Activated effector memory CD4-positive, alpha-beta T cell treated with anti-CD3 and anti-CD28 coated beads, Interleukin-2, amount 50 U/mL, for 16 hours (primary cell): ENCODE measurements at places on chromosomes 5 and 9.

- no peak for DNase-seq
Observed at GRCh38 chr5:151432210-151432609, 15.2 kb upstream of the SLC36A1 start.

DNA sequence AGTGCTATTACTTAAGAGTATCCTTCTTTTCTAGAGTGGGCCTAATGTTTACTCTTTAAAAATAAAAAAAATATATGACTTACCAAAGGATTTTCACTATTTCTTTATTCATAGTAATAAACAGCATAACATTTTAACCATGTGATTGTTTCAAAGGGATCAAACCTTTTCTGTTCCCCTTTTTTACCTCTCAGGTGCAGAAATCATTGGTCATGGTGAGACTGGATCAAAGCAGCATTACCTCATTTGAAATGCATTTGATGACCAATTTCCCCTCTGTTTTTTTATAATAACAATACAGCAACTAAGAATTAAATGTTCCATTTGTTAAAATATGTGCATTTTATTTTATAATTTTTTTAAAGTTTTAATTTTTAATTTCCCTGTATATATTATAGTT, 598.0 kb upstream of the RGMB start:
- no peak for DNase-seq

DNA sequence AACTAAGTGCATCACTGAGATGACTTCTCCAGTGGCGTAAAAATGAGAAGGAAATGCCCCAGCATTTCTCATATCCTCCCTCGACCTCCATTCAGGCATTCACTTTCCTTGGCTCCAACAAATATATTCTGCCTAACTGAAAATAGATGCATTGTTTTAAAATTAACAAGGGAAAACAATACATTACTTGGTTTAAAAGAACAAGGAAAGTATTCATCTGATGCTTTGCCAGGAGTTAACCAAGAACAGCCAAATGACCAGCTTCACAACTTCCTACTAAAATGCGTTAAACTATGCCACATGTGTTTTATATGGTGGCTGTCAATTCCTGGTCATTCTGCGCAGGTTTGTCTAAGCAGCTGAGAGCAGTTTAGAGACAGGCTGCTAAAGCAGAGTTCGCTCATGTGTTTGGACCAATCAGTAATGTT, 121.4 kb downstream of the GNAQ start:
- DNase-seq: no peak

- DNase-seq: no peak
Observed at GRCh38 chr9:77735494-77735893, 87.4 kb upstream of the GNA14 start.

DNA sequence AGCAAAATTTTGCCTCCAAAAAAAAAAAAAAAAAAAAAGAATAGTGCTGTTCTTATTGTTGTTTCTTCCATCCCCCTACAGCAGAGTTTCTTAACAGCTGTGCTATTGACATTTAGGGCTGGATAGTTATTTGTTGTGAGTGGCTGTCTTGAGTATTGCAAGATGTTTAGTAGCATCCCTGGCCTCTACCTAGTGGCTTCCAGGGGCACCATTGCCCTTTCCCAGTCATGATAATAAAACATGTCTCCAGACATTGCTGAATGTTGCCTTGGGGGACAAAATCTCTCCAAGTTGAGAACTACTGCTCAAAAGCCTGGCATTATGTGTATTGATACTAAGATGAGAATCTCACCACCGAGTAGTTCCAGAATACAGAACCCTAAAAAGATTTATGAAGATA, 108.7 kb downstream of the PALM2AKAP2 start:
- DNase-seq: no peak

- DNase-seq: no peak
Observed at GRCh38 chr9:82436475-82436874, 447.9 kb downstream of the SPATA31D1 start.

- no peak for DNase-seq
Observed at GRCh38 chr5:177260961-177261360, 42.6 kb downstream of the RAB24 start.

- DNase-seq: no peak
Observed at GRCh38 chr5:1943481-1943880, 60.8 kb upstream of the IRX4 start.

GRCh38 chr5:156836846-156837245, 13.2 kb upstream of the PPP1R2B start:
- no peak for DNase-seq

DNA sequence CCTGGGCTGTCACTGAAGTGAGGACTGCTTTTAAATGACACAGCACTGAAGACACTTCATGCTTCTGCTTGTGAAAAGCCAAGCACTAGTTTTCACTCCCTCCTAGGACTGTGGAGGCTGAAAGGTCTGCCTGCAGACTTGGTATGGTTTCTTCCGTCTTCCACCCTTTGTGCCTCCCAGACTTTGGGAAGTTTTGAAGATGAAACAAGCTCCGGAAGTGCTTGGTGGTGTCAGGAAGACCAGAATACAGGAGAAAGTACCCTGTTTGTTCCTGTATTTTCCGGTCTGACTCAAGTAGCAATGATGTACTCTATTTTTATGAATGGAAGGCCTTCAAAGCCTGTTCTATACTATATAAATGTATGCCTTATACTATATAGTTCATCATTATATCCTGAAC, 222.7 kb downstream of the PDZD2 start:
- DNase-seq: no peak

- DNase-seq: no peak
Observed at GRCh38 chr5:147341345-147341744, 106.5 kb downstream of the STK32A start.

DNA sequence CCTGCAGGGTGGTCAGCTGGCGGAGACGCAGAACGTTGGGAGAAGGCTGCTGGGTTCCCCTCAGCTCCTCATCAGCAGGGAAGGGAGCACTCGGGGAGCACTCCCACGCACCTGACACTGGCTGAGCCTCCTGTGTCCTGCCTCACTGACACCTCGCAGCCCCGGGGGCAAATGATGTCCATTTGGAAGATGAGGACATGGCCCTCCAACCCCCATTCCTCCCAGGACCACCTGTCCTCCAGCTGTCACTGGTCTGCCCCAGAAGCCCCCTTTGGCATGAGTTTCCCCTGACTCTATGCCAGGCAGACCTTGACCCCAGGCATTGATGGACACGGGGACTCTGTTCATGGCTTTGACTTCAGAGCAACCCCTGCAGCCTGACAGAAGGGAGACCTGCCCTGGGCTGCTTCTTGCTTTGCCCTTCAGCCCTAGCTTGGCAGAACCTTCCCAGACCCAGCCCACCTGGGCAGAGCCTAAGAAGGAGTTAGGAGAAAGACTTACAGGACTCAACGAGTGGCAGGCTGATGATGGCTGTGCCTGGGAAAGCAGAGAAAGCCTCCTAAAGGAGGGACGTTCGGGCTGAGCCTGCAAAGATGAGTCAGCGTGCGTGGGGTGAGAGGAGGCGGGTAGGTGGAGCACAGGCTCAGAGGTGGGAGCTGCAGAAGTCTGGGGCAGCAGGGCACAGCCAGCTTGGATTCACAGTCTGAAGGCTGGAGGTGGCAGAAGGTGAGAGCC, 90.6 kb downstream of the LMX1B start:
- DNase-seq: peak; percentile 76

- DNase-seq: no peak
Observed at GRCh38 chr5:175873088-175873454, 1.7 kb downstream of the CPLX2 start.

GRCh38 chr9:81266674-81267073, 422.7 kb downstream of the TLE1 start:
- DNase-seq: no peak

- no peak for DNase-seq
Observed at GRCh38 chr5:174523311-174524071, 200.9 kb upstream of the MSX2 start.

GRCh38 chr9:83444110-83444509, 94.1 kb downstream of the FRMD3 start:
- no peak for DNase-seq

DNA sequence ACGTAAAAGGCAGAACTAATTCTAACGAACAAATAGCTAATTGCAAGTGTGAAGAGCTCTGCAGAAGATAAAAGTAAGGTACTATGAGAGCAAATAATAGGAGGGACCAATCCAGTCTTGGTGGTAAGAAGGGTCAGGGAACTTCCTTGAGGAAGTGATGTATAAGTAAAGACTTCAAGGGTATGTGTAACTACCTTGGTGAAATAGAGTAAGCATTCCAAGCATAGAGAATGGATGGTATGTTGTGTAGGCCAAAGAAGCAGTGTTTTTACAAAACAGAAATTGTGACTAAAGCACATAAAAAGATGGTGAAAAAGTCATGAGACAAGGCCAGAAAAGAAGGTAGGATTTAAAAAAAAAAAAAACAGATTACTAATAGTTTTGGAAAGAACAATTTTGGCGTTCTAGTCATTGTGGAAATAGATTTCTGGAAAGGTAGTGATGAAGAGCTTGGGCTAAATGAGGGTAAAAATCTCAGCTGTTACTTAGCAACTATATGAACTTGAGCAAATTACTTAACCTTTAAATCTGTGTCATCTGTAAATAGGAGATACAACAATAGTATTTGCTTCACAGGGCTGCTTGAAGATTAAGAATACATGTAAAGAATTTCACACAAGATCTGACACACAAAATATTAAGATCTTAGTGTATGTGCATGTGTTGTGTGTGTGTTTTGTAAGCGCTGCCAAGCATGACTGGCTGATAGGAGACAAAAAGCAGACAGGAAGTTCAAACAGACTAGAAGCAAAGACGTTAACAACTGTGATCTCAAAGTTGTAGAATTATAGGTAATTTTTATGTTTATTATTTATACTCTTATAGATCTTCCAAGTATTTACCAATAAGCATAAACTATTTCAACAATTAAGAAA, 73.5 kb downstream of the NR6A1 start:
- DNase-seq: no peak
